Progenitor cell of endocrine pancreas (in vitro differentiated cells): ENCODE measurements at places on chromosomes 6 and 20. TPM values are rescaled to one million over a fixed set of nuclear protein-coding genes. Genes with fewer than 3 reads are reported as not detected.

Gene GDAP1L1
- total RNA-seq: 0.24 and 1.1 TPM in 2 replicates

DNA sequence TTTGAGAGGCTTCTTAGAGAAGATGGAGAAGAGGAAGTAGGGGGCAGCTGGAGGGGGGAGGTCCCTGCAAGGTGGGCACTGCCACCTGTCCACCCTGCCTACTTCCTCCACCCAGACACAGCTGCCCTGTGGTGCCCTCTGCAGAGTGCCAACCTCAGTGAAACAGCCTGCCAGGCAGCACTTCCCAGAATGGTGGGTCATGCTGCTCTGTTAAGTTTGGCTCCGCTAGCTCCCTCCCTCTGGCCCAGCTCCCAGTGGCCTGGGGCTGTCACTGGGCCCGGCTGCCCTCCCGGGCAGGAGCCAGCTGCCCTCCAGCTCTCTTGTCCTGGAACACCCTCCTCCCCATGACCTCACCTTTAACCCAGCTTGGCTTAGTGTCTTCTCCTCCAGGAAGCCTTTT, 5.1 kb upstream of the EPB41L1 start:
- no peak for DNase-seq
- no peaks in the 10 kb centered on the region for H3K36me3 ChIP-seq
- H3K4me1 ChIP-seq: peaks cover 7% of the 10 kb centered on the region
- no peak overlapping the region for H3K27ac ChIP-seq

GRCh38 chr6:15076565-15076964, 169.3 kb upstream of the JARID2 start:
- no peak overlapping the region for H3K27ac ChIP-seq
- H3K4me1 ChIP-seq: peaks cover 29% of the 10 kb centered on the region
- DNase-seq: no peak
- no peak overlapping the region for H3K4me3 ChIP-seq
- H3K36me3 ChIP-seq: no peaks in the 10 kb centered on the region

DNA sequence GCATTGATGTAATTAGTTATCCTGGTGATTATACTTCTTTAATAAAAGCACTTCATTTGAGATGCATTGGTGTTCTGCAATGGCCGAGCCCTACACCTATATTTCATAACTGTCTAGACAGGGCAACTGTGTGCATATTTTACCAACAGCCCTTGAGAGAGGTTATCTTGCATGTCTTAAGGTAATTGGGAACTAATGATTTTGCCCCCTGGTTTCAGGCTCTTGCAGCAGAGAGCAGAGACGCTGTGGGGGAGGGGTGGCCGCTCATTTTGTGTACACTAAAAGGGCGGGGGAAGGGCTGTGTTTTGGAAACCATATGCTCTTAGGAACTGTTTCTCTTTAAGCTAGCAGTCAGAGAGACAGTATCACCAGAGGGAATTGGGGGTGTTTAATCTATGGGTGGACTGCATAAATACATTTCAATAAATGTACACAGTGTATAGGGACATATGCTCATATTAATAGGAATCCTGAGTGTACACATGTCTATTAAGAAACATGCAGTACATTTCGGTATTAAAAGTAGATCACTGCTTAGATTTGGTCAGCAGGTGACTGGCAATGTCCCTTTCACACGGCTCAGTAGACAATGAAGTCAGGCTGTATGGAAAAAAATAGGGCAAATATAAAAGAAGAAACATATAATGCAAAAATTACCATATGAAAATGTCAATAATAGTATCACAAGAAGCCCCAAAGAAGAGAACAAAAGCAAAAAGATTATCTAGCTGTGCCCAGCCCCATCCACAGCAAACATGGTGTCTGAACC, 402.9 kb upstream of the CITED2 start:
- no peak overlapping the region for H3K4me3 ChIP-seq
- H3K27ac ChIP-seq: no peak overlapping the region
- peaks cover 36% of the 10 kb centered on the region for H3K4me1 ChIP-seq
- DNase-seq: no peak
